ENCODE measurements at places on chromosomes 5 and 9. TPM values are rescaled to one million over a fixed set of nuclear protein-coding genes. Genes with fewer than 3 reads are reported as not detected.

GRCh38 chr5:966345-966710 lies 42.3 kb upstream of the NKD2 start:
- DNase-seq = no peak

- no peak for DNase-seq
Observed at GRCh38 chr5:57503433-57503832, 20.8 kb upstream of the ACTBL2 start.

- no peak for DNase-seq
Observed at GRCh38 chr5:36422952-36423351, 121.2 kb upstream of the RANBP3L start.

- no peak for DNase-seq
Observed at GRCh38 chr5:2335125-2335732, 416.2 kb downstream of the IRX2 start.

Gene CD274
- polyA plus RNA-seq = 0.28 TPM

Gene MSX2
- not detected for polyA plus RNA-seq

Data from CD14-positive monocyte (primary cell).